ENCODE measurements at places on chromosomes 2 and 18.

GRCh38 chr2:146806364-146807005 lies 1038.3 kb upstream of the ACVR2A start:
- no peak for DNase-seq

DNA sequence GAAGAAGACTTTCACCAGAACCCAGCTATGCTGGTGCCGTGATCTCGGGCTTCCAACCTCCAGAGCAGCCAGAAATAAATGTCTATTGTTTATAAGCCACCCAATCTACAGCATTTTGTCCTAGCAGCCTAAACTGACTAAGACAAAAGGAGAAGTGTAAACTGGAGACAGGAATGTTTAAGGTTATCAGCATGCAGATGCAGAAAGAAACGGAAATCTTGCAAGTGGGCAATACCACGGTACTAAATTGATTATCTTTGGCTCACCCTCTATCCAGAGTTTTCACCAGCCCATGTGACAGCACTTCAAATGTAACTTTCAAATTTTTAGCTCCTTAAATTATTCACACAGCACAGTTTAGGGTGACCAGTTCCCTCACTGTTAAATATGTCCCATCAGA lies 5.7 kb upstream of the CAPN14 start:
- no peak for DNase-seq

DNA sequence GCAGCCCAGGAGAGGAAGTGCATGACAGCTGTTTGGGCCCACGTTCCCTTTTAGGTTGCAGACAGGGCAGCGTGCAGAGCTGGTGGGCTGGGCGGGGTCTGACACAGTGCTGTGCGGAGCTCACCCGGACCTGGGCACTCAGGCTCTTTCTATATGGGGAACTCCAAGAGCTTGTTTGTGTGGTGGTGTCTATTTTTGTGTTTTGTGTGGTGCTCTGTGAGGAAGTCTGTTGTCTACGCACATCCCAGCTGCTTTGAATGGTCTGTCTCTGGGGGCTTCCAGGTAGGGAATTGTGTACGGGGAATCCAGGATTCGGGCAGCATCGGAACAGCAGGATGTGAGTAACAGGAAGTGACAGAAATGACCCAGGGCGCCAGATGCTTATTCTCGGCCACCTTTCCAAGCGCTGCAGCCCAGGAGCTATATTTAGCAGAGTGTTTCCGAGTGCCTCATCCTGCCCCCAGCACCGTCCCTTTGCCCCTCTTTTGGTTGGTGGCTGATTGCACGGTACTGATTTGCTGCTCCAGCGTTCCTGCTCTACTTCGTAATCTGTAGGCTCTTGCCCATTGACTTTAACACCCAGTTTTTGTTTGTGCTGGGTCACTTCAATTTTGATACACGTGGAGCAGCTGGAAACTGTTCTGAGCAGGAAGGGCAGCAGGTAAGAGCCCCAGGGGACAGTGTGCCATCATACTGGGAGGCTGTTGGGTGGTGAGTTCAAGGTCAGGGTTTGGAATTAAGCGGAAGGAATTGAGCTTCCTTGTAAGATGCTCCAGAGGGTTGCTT lies 64.7 kb downstream of the DGKD start:
- DNase-seq = no peak

- DNase-seq = no peak
Measured at GRCh38 chr2:212536817-212537725, 1.5 kb downstream of the ERBB4 start.

GRCh38 chr2:211816754-211817153 lies 721.8 kb downstream of the ERBB4 start:
- no peak for DNase-seq

Measured in caudate nucleus (tissue), 63 donors.